ENCODE measurements at places on chromosomes 4 and X.
A peak's percentile ranks its signal among the peaks of the same experiment; 100 is the strongest.

- peak; percentile 11 for DNase-seq
Observed at GRCh38 chr4:139191373-139191772, 14.4 kb upstream of the ELF2 start.

- no peak for DNase-seq
Observed at GRCh38 chrX:51955200-51955599, 61.8 kb downstream of the MAGED1 start.

GRCh38 chr4:110411574-110412011, 64.4 kb upstream of the ENPEP start:
- DNase-seq: no peak

GRCh38 chr4:89324671-89325070, 17.1 kb upstream of the GPRIN3 start:
- peak; percentile 29 for DNase-seq

DNA sequence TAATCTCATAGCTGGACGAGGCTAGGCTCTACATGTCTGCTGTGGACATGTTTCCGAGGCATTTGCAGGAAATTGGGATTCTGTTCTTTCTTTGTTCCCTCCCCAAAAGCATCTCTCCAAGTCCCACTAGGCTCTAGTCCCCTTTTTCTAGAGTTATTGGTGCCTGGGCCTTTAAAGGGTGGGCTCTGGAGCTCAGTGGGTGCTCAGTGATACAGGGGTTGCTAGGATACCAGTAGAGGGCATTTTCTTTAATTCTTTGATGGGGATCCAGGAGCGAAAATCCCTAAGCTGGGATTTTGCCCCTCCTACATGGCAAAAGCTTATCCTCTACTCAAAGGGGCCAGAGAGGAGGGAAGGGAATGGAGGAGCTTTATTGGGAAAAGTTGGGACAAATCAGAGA, 34.2 kb downstream of the ARHGEF9 start:
- no peak for DNase-seq

GRCh38 chrX:109707319-109707718, 25.7 kb downstream of the ACSL4 start:
- no peak for DNase-seq

- no peak for DNase-seq
Observed at GRCh38 chr4:147760176-147760575, 28.3 kb downstream of the ARHGAP10 start.

DNA sequence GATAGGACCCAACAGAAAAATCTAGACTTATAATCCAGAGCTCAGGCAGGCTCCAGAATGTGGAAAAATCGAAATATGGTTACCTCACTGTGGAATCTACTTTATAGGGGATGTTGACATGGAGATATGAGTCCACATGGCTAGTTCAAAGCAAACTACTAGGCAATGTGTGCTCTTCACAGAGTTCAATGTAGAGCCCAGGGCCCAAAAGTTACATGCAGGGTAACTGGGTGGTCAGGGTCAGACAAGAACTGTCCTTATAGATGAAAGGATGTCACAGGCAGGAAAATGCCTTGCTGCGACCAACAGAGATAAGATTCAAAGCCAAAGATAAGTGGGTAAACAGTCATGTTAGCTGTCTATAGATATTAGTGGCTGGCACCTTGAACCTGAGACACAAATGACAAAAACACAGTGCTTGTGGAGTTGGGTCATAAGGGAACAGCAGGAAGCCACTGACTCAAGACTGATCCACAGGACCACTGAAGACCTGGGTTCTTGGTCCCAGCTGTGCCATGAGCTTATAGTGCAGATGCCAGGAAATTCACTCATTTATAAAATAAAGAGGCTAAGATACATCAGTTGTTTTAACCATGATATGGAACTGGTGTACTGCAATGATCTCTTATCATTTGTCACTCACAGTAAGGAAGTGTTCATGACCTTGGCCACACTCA, 101.7 kb upstream of the MBNL3 start:
- DNase-seq: no peak

DNA sequence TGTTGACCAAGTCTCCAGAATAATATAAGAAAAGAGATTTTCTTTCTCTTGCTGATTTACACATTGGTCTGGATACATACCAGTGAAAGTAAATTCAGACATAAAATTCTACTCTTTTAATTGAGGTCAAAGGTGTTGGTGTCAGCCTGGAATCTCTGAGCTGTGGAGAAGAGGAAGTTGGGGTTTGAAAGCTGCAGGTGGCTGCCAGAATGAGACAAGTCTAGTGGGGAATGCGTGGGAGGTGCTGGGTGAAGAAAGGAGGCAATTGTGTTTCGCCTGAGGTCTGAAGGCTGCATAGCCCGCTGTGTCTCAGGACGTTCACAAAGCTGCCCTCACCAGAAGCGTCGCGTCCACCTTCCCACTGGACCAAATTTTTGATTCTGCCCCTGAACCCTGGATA, 31.2 kb downstream of the PHEX start:
- DNase-seq: no peak

- no peak for DNase-seq
Observed at GRCh38 chr4:63937961-63938360, 471.3 kb downstream of the TECRL start.

- no peak for DNase-seq
Observed at GRCh38 chr4:40710484-40711254, 39.1 kb upstream of the NSUN7 start.

DNA sequence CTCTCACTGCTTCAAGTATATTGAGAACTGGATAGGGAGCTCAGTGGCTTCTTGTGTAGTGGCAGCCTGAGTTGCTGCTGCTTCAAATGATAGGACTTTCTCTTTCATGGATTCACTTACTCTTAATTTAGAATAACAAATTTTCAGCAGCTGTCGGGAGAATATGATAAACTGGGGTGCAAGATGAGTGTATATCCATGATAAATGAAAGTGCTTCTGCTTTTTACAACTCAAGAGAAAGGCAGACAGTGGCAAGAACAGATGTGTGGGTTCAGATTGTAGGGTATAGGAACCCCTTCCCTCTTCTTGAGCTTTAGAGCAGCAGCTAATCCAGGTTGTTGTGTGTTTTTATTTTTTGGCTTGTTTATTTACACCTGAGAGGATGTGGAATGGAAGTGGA, 1.0 kb downstream of the SH3BGRL start:
- peak; percentile 3 for DNase-seq

DNA sequence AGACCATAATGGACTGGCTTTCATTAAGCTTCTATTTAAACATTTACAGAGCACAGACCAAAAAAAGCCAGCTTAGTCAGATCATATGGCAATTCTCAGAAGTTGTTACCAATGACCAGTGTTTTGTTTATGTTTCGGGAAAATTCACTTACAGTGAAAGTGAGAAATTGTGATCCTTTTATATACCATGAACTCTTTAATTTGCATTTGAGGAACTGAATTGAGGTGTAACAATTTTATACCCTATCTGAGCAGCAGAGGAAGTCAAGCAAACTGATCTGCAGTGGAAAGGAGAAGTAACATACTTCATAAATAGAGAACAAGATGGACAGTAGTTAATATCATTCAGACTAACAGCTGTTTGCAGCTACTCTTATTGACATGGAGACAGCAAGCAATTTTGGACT, 97.1 kb downstream of the TMA16 start:
- DNase-seq: no peak

- DNase-seq: no peak
Observed at GRCh38 chrX:116230130-116230898, 59.8 kb downstream of the AGTR2 start.

- DNase-seq: no peak
Observed at GRCh38 chr4:7040765-7041164, 2.4 kb upstream of the TADA2B start.

DNA sequence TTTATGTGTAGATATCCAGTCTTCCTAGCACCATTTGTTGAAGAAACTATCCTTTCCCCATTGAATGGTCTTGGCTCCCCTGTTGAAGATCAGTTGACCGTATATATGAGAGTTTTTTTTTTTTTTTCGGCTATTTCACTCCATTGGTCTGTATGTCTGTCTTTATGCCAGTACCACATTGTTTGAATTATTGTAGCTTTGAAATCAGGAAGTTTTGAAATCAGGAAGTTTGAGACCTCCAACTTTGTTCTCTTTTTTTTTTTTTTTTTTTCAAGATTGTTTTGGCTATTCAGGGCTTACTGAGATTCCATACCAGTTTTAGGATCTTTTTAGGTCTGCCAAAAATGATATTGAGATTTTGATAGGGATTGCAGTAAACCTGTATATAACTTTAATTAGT, 4.3 kb upstream of the SCD5 start:
- DNase-seq: no peak

DNA sequence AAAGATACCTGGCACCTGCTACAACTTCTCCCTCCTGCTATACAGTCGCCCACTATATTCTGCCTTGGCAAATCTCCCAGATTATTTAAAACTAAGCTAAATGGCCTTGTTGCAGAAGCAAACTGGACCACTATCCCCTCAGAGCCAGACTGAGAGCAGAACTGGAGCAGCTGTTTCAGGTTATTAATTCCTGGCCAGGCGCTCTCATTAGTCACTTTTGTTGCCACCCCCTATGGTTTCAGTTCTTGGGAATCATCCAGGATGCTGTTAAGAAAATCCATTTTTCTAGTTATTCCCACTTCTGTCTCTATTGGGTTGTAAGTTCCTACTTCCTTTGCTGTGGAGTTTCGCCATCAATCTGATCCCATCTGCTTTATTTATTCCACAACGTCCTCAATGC, 30.1 kb downstream of the ADGRA3 start:
- DNase-seq: peak; percentile 78

- no peak for DNase-seq
Observed at GRCh38 chr4:1516881-1517480, 110.7 kb upstream of the NKX1-1 start.

DNA sequence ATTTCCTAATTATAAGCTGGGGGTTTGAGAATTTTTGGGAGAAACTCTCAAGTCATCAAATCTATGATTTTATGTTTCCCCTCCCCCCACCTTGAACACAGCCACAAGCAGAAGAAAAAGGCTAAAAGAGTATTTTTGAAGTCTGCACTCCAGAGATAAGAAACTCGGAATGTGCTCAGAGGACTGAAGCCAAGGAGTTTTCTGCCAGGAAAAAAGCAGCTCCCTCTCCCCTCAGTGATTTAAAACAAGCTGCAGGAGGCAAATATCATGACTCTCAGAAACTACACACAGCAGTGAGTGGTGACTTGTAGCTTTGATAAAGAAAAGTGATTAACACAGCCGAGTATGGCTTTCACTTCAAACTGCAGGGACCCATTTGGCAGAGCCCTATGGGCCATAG, 800.2 kb upstream of the FTHL17 start:
- DNase-seq: no peak

DNA sequence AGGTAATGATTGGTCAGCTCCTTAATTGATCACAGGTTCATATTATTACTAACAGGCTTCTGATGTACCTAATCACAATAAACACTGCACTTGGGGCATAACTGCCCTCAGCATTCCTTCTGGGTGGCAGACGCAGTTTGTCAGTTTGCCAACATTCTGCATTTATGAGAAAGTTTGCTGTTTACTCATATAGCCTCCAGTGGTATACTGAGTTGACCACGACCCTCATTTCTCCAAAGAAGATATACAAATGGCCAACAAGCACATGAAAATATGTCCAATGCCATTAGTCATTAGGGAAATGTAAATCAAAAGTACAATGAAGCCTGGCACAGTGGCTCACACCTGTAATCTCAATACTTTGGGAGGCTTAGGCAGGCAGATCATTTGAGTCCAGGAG, 26.3 kb downstream of the EFHC2 start:
- DNase-seq: no peak

DNA sequence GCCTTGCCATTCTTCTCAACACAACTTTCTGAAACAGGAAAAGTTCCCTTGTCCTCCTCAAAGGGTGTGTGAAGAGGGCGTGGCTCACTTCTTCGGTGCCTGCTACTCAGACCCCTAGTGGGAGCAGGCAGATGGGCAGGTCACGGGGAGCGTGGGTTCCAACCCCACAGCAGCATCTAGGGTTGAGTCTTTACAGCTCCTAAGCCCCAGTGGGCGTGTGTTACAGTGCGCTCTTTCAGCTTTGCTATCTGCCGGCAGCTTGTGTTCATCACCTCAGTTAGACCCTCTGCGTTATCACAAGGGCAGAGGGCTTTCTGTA, 57.5 kb upstream of the KLF3 start:
- DNase-seq: no peak

DNA sequence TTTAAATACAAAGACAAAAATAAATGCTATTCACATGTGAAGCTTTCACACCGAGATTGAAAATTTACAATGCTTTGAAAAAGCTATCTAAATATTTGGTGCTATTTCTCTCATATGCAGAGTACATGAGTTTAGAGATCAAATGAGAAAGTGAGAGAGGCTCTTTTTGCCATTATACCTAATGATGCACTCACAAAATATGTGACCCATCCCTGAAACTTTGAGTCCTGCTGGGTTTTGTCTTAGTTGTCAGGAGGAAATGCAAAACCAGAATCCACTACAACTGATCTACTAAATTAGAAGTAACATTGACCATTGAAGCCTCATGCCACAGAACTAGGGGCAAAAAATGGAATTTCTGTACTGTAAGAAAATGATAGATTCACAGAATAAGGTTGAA, 251.7 kb downstream of the MAPK10 start:
- peak; percentile 48 for DNase-seq

DNA sequence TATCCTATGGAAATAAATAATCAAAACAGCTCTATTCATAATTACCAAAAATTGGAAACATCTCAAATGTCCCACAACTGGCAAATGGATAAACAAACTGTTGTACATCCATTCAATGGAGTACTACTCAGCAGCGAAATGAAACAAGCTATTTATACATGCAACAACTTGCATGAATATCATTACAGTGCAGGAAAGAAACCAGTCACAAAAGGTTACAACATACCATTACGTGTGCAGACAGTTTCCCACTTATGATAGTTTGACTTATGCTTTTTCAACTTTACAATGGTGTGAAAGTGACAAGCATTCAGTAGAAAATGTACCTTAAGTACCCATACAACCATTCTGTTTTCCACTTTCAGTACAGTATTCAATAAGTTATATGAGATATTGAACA, 82.3 kb downstream of the NEK1 start:
- no peak for DNase-seq

DNA sequence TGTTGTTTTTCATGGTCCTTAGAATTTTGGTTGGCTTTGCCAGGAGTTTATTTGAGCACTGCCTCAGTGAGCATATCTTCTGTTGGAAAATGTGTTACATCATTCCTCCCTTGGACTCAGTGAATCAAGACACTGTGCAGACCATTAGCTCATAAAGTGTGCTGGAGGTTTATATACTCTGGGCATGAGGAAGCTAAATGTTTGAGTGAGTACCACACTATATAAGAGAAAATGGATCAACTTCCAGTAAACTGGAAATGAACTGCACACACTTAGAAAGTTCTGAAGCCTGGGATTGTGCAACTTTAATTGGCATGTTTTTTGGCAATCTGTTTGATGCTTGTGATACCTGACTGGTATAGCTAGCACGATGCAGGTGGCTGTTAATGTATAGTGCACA, 75.9 kb downstream of the LIMCH1 start:
- DNase-seq: no peak

GRCh38 chrX:100658941-100659381, 15.0 kb downstream of the SRPX2 start:
- no peak for DNase-seq

DNA sequence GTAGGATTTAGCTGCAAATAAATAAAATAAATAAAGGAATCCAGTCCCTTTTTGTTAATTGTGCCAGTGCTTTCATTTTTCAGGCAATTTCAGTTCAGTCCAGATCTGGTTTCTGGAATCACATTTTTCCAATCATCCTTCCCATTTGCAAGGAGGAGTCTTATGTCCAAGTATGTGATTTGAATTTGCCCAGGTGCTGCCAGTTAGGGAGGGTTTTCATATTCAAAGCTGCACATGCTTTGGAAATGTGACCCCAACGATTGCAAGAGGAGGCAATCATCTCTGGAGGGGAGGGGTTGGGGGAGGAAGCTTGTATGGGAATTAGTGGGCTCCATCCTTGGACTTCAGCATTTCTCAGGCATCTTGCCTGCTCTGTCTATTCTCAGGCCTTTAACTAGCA, 4.4 kb downstream of the PLAC1 start:
- no peak for DNase-seq
